ENCODE measurements at places on chromosomes 3 and 15. TPM values are rescaled to one million over a fixed set of nuclear protein-coding genes. Genes with fewer than 3 reads are reported as not detected.

The NUP210 gene
- total RNA-seq, result 41.1 TPM

The CLDN1 gene
- 22.6 TPM for total RNA-seq

The FAM81A gene
- 11.5 TPM for total RNA-seq

The GJD2 gene
- not detected for total RNA-seq

The A4GNT gene
- not detected for total RNA-seq

The MUC4 gene
- total RNA-seq, result not detected

The LEKR1 gene
- total RNA-seq, result 0.73 TPM

The SPESP1 gene
- total RNA-seq, result not detected

The DET1 gene
- total RNA-seq, result 5.8 TPM

The VPS18 gene
- 18.7 TPM for total RNA-seq

The SQOR gene
- 79.3 TPM for total RNA-seq

The CPNE9 gene
- 0.17 TPM for total RNA-seq

The SPINT1 gene
- 0.91 TPM for total RNA-seq

The GRAMD2A gene
- total RNA-seq, result 0.12 TPM

The CCR3 gene
- total RNA-seq, result not detected

The CYP1A1 gene
- total RNA-seq, result 1.6 TPM

The CHST2 gene
- 0.48 TPM for total RNA-seq

The TMEM45A gene
- 2.7 TPM for total RNA-seq

The GNAT1 gene
- total RNA-seq, result not detected

The RLBP1 gene
- total RNA-seq, result not detected

The CSTA gene
- total RNA-seq, result 1.3 TPM

The SAMMSON gene
- total RNA-seq, result not detected

The IQCF5 gene
- not detected for total RNA-seq
